ENCODE measurements at places on chromosomes 4 and X.
A peak's percentile ranks its signal among the peaks of the same experiment; 100 is the strongest.

- peak; percentile 41 for DNase-seq
These were observed 797 bp downstream of the TXLNG start for GRCh38 chrX:16786791-16787735.

- DNase-seq, result no peak
These were observed 72.9 kb downstream of the WDR19 start for GRCh38 chr4:39255266-39255665.

DNA sequence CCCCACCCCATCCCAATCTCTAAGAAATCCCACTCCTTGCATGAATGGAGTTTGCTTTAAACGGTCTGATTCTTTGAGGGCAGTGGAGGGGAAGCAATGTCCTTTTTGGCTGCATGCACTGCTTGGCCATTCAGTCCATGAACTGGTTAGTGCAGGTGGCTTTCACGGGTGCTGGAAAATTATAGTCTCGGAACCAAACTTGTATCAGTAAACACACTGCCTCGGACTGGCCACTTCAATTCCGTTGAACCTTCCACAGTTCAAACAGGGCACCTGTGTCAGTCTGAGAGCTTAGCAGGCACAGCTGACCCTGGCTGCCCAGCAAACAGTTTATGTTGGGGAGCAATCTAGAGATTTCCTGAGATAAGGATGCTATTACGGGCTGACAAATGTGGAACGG, 255.6 kb downstream of the DHX15 start:
- DNase-seq, result no peak

GRCh38 chrX:18354369-18355223, at the start of gene SCML2:
SCML2 (minus strand) TSS chrX:18354688; CDS start chrX:18334071, 20,617 bp downstream.
- DNase-seq, result no peak

- DNase-seq, result no peak
These were observed 13.1 kb upstream of the DRP2 start for GRCh38 chrX:101206471-101206870.

DNA sequence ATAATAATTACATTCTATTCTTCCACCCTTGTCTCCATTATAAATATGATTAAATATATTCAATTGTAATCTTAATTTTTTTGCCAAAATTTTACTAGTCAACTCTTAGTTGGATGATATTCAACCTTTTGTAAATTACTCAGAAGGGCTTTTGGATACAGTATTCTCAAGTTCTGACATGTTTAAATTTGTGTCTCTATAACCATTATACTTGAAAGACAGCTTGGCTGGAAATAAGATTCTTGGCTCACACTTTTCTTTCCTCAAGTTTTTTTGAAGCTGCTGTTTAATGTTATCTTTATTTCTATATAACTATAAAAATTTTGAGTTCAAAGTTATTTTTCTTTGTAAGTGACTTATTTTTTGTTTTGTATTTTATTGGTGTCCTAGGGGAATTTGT, 214.4 kb downstream of the ARAP2 start:
- no peak for DNase-seq

Data from GM12892 (cell line).